ENCODE measurements at places on chromosomes 7 and 10.
A peak's percentile ranks its signal among the peaks of the same experiment; 100 is the strongest.

DNA sequence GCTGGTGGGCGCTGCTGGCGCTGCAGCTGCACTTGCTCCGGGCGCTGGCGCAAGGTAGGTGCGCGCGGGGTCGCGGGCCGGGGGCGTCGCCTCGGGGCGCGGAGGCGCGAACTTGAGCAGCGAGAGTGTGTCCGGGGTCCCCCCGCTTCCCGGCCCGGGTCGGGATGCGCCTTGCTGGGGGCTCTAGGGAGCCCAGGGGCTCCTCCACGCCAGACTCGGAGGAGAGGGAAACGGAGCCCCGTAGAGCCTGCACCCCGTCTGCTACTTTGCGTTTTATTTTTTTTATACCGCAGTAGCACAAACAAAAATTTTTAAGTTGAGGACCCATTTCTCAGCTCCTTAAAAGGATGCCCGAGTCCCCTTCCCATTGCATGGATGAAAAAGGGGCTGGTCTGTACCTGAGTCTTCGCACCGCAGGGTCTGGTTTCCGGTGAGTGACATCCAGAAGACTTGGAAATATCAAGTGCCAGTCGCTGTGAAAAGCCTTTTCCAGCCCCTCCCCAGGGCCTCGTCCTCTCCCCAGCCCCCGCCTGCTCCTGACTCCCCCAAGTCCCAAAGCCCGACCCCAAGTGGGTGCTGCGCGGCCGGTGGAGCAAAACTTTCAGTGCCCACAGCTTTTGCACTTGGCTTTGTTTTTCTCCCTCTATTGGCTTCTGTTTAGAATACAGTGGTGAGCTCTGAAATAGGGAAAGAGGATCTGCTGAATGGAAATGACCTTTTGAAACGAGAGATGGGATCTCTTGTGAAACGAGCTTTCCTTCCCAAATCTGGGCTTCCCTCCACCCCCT lies 973 bp downstream of the SDK1 start:
- DNase-seq: peak; percentile 29

DNA sequence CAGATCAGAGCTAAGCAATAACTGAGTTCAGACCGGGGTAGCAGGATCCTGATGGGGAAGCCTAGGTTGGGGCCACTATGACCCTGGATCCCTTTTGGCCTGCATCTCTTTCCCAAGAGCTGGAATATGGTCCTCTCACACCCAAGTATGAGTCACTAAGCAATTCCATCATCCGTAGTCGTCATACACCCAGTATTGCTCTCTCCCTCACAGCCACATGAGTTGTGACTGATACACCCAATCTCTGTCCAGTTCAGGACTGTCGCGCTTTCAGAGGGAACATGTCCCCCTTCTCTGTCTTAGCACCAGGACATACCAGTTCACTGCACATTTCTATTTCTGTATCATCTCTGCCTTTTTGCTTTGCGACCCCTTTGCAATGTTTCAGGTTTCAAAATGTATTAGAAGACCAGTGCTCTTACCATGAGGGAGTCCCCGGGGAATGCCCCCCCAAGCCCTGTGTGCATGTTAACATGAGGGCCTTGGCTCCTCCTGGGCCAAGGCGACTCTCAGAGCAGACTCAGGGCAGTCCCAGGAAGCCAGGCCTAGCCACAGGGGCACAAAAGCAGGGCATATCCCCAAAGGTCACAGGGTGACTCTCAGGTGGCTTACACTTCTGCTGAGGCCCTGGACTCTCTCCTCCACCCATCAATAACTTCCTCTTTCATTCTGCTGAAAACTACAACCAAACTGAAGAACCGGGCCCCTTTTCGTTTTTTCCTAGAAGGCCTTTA lies 75.3 kb upstream of the SAMD8 start:
- no peak for DNase-seq

GRCh38 chr10:112330162-112330561 lies 43.8 kb upstream of the ACSL5 start:
- no peak for DNase-seq

DNA sequence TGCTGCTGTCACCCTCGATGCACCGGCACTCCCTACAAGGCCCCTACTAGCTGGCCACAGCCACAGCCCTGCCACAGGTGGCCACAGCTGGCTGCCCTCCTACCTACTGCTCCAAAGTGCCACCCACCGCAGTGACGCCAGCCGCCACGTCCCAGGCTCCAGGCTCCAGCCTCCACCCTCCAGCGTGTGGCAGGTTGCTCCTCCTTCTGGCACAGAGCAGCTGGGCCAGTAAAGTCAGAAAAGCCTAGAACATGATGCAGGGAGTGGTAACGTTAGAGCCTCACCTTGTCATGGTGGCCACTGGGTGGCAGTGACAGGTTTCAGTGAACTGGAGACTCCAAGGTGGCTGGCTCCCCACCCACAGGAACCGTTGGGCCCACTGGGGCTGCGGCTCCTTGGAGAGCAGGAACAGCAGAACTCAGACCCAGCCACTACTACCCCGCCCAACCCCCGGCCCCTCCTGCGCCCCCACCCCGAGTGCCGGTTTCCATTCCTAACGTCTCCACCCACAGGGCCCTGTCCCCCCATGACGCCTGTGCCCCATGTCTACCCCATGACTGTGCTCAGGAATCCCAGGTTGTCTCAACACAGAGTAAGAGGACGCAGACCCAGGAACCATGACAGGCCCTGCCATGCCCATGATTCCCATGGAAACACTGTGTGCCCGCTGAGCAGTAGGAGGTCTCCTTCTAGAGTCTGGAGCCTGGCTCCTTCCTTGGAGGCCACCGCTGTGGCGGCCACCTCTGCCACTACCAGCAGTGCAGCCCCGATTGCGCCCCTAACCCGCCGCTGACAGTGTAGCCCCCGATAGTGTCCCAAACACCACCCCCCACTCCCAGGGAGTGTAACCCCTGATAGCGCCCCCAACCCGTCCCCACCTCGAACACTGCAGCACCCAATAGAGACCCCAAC lies 52.3 kb upstream of the ZNF33B start:
- no peak for DNase-seq

DNA sequence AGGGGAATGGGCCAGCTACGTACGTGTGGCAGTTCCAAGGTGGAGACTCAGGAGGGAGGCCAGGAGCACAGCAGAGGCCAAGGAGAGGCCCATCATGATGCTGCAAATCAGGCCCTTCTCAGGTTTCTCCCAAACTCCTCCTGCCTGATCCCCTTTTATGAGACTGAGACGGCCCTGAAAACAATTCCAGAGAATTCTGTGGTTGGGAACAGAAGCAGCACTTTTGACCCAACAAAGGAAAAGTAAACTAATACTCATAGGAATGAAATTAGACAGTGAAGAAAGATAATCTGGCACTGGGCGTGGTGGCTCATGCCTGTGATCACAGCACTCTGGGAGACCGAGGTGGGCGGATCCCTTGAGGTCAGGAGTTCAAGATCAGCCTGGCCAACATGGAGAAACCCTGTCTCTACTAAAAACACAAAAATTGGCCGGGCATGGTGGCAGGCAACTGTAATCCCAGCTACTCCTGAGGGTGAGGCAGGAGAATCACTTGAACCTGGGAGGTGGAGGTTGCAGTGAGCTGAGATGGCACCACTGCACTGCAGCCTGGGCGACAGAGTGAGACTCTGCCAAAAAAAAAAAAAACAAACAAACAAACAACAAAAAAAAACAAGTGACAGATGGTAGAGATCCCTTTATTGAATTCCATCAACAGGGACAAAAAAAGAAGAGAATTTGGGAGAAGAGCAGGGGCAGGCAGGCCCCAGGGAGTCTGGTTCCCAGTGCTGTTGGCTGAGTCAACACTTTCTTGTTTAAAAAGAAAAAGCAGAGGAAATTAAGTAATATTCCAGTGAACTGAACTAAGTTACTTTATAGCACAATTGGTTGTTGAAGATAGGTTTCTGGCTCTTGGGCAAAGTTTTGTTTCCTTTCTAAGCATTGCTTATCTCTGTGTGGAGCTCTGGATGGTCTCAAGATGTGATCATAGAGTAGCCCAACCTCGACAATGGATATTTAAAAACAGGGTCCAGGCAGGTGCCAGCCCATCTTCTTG lies at the start of gene CCL26:
Gene CCL26, minus strand, starts transcription at position 131 of the 997 bp plus-strand sequence. Its CDS starts 35 bp downstream, at position 96.
- DNase-seq: no peak

GRCh38 chr10:118259288-118259906 lies 82.7 kb downstream of the FAM204A start:
- DNase-seq: peak; percentile 40

DNA sequence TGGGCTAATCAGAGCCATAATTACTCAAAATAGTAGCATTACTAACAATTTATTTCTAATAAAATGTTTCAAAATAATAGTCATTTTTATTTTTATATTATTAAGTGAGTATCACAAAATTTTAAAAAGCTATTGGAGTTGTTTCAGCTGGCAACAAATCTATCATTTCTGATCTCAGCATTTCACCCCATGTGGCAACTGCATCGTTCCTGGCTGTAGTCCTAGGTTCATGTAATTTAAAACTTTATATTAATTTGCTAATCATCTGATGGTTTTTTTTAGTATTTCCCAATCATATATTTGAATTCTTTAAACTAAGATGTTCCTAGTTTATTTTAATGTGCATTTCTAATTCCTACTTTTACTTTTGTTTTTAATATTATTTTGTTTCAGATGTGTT lies 293.0 kb upstream of the AKR1E2 start:
- DNase-seq: no peak

DNA sequence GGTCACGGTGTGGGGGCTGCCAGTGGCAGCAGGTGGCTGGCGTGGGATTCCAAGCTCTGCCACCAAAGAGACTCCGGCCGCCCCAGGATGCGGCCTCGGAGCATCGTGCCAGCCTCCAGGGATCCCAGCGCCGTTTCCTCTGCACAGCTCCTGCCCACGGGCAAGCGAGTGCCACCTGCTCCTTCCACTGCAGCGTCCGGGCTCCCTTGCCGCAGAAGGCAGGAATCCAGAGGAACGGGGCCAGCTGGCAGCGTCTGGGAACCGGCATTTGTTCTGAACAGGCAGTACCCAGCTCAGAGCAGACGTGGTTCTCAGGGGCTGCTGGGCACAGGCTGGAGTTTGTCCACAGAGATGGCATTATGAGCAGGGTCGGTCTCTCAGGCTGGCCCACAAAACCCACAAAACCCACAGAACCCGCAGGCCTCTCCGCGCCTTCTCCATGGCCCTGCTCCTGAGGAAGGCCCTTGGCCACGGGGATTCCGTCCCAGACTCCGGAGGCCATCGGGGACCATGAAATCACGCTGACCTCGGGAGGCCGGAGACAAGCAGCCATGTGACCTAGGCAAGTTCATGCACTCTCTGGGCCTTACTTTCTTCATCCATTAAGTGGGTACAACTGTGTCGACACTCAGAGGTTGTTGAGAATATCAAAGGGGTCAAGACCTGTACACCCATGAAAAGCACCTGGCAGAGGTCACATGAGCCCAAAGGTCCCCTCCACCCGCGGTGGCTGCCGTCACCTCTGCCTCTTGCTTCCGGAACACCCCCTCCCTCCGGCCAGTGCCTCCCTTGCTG lies 72.1 kb upstream of the TNRC18 start:
- no peak for DNase-seq

GRCh38 chr10:113425008-113425407 lies 127.8 kb upstream of the HABP2 start:
- no peak for DNase-seq

DNA sequence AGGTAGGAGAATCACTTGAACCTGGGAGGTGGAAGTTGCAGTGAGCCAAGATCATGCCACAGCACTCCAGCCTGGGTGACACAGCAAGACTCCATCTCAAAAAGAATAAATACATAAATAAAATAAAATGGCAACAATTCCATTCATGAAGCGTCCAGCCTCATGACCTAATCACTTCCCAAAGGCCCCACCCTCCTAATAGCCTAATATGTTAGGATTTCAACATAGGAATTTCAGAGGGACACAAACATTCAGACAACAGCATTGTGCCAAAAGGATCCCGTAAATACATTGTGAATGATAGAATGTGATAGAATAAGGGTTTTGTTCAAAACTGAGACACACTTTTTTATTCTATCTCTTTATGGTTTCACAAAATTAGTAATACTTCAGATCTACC lies 90.3 kb downstream of the FAM107B start:
- DNase-seq: no peak

GRCh38 chr10:9195385-9195784 lies 1140.9 kb downstream of the GATA3 start:
- no peak for DNase-seq

GRCh38 chr10:25699631-25700030 lies 234.4 kb upstream of the MYO3A start:
- no peak for DNase-seq
